ENCODE measurements at places on chromosomes 12 and 14.

DNA sequence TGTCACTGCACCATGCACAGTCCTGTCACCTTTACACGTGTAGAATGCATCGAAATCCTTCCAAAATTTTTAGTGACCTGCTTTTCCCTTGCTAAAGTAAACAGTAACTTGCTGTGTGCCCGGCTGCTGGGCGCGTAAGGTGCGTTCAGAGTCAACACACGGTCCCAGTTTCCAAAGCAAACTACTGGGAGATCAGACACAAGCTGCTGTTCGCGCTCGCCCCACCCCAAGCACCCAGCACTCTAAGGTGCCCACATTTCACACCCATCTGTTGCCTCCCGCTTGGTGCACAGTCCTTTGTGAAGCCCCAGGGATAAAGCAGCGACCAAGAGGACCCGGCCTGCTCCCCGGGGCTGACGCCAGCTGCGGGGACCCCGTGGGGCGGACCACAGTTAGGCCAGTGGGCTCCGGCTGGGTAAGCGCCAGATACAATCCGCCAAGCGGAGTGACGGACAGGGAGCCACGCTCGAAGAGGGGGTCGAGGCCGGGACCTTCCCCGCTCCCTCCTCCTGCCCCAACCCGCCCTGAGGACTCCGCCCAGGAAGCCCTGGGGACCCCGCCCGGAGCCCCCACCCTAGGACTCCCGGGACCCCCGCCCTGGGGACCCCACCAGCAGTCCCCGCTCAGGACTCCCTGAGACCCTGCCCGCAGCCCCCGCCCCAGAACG is 633 bp downstream of the STX2 start:
- DNase-seq: no peak

DNA sequence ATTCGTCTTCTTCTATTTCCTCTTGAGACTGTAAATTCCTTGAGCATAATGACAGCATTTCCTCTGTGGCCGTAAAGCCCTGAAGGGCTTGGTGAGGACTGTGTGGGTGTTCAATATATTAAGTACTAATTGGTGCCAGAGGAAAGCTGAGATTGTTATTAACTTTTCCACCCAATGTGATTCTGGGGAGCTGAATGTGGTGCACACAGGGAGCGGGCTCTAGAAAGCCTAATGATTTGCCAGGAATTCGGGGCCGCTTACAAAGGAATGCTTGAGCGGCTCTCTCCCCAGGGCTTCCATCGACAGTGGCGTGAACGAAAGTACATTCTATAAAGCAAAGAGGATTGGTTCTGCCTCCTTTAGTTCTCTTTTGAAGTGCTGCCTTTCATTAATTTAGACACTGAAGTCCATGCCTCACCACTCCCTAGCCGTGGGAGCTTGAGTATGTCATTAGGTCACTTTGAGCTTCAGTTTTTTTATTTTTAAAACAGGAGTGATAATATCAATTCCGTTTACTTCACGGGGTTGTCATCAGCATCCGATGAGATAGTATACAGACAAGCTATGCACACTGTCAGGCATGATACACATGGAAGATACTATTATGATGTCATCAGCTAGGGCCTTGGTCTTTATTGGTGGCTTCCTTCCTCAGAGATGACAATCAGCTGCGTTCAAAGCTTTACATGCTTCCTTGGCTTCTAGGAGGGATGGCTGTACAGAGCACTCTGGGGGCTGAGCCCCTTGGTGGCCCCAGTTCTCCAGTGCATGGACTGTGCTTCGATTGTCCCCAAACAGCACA is 11.0 kb upstream of the GSG1 start:
- DNase-seq: no peak

- no peak for DNase-seq
These were observed 1.8 kb upstream of the CKAP4 start for GRCh38 chr12:106249411-106250135.

- DNase-seq: no peak
These were observed 22.2 kb downstream of the IFNG start for GRCh38 chr12:68137335-68137830.

DNA sequence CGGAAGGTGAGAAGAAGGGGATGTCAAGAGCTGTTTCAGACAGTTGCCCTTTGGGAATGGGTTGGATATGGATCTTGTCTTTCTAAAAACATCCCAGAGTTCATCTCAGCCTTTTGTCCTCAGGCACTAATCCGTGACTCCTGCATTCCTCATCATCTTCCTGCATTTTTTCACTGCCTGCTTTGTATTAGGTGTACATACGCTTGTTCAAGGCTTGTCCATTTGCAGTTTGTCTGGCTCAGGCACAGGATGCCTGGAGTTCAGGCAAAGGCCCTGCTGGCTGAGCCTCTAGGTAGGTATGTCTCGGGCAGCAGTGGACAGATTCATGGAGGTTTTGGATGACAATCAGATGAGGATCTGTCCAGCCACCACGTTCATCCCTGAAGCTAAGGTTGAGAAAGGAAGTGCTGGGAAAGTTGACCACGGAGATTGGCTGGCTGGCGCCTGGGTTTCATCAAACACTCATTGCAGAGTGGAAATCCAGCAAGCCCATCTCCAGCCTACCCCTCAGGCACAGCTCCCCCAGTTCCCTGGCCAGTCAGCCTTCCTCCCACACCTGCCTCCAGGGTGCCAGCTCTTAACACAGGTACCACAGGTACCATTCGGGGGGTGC is 12.4 kb upstream of the TMEM106C start:
- no peak for DNase-seq

DNA sequence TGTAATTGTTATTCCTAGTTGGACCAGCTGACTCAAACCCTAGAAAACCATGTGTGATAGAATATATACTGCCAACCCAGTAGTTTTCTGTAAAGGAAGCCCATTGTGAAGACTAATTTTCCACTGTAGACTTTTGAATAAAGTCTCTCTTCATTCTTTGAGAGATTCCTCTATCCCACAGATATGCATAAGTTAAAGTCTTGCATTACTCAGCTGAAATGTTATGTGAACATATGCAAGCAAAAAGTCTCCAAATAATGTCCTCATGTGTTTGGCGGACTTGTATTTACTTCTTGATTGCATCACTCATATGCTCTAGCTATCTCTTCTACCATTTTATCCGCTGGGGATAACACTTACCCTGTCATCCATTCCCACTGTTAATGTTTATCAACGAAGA is 35.1 kb upstream of the OTOGL start:
- no peak for DNase-seq

DNA sequence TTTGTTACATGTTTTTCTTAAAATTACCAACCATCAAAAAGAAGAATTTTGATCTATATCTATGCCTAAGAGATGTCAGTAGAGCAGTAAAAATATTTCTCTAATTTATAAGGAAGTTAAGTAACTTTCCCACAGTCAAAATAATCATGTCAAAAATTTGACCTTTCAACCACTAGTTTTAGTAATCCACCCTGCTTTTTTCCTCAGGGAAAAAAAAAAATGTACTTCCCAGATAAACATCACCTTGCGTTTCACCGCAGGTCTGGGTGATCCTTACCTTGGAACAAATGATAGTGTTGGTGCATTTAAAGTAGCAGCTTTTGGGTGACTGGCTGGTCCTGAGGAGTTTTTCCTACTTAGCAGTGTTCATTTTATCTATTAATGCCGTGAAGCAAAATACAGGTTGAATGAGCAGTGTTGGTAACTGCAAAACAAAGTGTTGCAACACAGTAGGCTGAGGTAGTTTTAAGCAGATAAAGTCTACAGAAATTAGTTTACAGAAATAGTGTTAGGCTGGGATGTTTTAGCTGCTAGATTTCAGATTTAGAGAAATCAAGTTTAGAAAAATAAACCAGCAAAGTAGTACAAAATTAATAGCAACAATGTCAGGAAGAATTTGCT is 137.2 kb upstream of the DNM1L start:
- no peak for DNase-seq

DNA sequence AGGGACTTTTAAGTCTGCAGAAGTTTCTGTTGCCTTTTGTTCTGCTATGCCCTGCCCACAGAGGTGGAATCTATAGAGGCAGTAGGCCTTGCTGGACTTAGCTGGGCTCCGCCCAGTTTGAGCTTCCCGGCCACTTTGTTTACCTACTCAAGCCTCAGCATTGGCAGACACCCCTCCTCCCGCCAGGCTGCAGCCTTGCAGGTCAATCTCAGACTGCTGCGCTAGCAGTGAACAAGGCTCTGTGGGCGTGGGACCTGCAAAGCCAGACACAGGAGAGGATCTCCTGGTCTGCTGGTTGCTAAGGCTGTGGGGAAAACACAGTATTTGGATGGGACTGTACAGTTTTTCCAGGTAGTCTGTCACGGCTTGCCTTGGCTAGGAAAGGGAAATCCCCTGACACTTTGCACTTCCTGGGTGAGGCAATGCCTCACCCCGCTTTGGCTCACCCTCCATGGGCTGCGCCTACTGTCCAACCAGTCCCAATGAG is 43.7 kb downstream of the CCDC59 start:
- no peak for DNase-seq

GRCh38 chr14:29851397-29851796 is 76.2 kb downstream of the PRKD1 start:
- no peak for DNase-seq

- DNase-seq: no peak
These were observed 5.9 kb downstream of the ATG2B start for GRCh38 chr14:96357216-96357615.

- DNase-seq: no peak
These were observed 2.0 kb upstream of the CACNA2D4 start for GRCh38 chr12:1920436-1920835.

- no peak for DNase-seq
These were observed 195.1 kb downstream of the CHST11 start for GRCh38 chr12:104651811-104652210.

GRCh38 chr12:65123435-65124063 is 2.4 kb upstream of the WIF1 start:
- no peak for DNase-seq

DNA sequence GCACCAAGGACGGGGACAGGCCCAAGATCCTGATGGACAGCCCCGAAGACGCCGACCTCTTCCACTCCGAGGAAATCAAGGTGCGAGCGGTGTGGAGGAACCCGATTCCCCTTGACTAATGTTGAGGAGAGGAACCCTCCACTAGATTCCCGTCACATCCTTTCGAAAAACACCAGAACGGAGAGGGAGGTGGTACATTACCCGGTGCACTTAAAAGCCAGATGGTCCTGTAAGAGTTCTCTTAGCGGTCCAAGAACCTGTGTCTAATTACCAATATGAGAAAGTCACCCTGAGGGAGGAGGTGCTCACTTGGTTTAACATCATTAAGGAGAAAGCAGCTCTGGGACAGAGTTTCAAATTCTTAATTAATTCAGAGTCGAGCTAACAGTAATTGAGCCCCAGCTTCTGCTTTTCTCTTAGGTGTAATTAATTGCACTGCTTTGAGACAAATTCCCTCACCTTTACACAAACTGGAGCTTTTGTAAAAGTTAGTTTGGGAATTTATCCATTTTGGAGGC is 450 bp downstream of the PRKAB1 start:
- no peak for DNase-seq

GRCh38 chr14:72448212-72448611 is 445.7 kb downstream of the DPF3 start:
- no peak for DNase-seq

GRCh38 chr14:99769123-99769522 is 24.1 kb upstream of the EML1 start:
- DNase-seq: no peak

- no peak for DNase-seq
These were observed 466.3 kb downstream of the DIO2 start for GRCh38 chr14:79745046-79745445.

DNA sequence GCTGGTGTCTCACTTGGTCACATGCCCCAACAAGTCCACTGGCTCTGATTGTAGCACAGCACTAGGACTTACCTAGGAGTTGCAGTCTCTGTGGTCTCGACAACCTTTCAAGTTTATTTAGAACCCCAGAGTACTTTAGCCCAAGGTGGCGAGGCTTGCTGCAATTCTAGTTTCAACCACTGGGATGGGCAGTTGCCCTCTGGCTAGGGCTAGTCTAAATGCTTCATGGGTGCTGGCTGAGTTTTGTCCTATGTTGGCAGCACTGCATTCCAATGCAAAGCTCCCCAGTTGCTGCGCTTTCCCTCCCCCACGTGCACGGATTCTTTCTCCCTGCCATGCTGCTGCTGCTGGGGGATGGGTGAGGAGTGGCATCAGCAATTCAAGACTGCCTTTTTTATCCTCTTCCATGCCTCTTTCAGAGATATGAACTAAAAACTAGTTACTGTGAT is 207.9 kb downstream of the SYNE2 start:
- no peak for DNase-seq

- DNase-seq: no peak
These were observed 119.7 kb upstream of the DNM1L start for GRCh38 chr12:32559434-32559833.

DNA sequence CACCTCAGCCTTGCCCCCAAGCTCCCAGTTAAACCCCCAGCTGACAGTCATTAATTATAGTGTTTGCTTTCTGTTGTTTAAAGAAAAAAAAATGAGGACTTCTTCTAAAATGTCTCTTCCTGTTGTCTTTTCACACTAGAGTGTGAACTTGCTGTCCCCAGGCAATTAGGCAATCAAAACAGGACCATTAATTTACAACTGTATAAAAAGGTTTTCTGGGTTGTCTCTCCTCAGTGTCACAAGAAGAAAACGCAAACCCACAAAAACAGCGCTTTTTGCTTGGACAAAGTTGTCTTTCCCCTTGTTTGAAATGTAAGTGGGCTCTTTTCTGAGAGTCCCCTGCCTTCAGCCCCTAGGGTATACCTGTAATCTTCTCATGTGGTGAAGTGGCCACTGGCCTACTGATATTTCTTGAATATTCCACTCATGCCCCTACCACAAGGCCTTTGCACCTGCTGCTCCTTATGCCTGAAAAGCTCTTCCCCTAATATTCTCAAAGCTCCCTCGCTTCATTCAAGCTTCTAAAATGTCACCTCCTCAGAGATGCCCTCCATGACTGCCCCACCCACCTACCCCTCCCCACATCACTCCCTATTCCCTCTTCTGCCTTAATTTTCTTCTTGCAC is 158.9 kb upstream of the PWP1 start:
- no peak for DNase-seq

GRCh38 chr12:130254461-130255276 is 83.0 kb upstream of the PIWIL1 start:
- DNase-seq: no peak

- no peak for DNase-seq
These were observed 686.6 kb upstream of the MIS18BP1 start for GRCh38 chr14:45939572-45939971.

- no peak for DNase-seq
These were observed 12.8 kb upstream of the RILPL1 start for GRCh38 chr12:123546281-123546680.

- DNase-seq: no peak
These were observed 198.6 kb downstream of the FLRT2 start for GRCh38 chr14:85728476-85729065.

- no peak for DNase-seq
These were observed 12.8 kb downstream of the DIP2B start for GRCh38 chr12:50517421-50518048.

- DNase-seq: no peak
These were observed 44.9 kb upstream of the TMEM260 start for GRCh38 chr14:56534656-56535055.
